ENCODE measurements at places on chromosomes 16 and 17.

- DNase-seq = no peak
These were observed 133.4 kb downstream of the GRIN2A start for GRCh38 chr16:10048850-10049249.

DNA sequence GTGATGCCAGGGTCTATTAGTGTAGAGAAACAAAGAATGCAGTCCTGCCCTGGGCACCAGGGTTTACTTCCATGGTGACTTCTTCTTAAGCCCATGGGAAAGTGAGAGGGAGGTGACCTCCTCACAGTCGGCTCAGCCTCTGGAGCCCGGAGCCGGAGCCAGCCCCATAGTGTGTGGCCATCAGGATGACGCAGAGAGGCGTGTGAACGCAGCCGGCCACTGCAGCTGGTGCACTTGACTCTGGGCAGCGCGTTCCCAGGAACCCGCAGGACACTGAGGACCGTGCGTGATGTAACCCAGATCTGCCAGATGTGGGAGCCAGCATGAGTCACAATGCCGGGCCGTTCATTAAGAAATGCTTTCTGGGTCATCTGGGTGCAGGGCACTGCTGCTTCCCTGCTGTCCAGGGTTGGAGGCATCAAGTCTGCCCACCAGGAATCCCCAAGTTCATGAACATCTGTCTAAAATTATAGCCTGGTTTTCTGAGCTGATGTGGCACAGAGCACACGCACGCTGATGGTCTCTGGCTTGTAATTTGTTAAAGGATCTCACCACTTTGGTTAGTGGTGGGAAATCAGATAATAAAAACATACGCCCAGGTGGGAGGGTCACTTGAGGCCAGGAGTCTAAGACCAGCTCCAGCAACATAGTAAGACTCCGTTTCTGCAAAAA is 114.1 kb downstream of the PITPNC1 start:
- no peak for DNase-seq

GRCh38 chr16:75121949-75122568 is 5.5 kb upstream of the LDHD start:
- DNase-seq = no peak

GRCh38 chr17:28908640-28909167 is 5.8 kb upstream of the DHRS13 start:
- no peak for DNase-seq

- DNase-seq = no peak
These were observed 15.7 kb downstream of the RBL2 start for GRCh38 chr16:53449816-53450517.

DNA sequence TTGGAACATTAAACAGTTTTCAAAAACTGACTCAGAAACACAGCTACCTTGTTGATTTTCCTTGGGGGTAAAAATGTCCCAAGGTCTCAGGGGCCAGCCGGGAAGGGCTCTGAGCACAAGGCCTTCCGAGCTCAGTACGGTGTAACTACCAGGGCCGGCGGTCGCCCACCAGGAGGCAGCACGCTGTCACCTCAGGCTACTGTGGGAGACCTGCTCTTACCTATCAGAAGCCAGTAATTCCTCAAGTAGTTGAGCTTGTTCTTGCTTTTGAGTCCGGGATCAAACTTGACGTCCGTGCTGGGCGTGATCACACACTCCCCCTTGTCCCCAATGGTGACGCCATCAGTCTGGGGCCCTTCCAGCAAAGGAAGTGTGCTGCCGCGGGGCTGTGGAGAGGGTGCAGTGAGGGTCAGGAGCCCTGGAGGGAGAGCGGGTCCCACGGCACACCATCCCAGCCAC is 43.4 kb upstream of the ICAM2 start:
- DNase-seq = no peak

DNA sequence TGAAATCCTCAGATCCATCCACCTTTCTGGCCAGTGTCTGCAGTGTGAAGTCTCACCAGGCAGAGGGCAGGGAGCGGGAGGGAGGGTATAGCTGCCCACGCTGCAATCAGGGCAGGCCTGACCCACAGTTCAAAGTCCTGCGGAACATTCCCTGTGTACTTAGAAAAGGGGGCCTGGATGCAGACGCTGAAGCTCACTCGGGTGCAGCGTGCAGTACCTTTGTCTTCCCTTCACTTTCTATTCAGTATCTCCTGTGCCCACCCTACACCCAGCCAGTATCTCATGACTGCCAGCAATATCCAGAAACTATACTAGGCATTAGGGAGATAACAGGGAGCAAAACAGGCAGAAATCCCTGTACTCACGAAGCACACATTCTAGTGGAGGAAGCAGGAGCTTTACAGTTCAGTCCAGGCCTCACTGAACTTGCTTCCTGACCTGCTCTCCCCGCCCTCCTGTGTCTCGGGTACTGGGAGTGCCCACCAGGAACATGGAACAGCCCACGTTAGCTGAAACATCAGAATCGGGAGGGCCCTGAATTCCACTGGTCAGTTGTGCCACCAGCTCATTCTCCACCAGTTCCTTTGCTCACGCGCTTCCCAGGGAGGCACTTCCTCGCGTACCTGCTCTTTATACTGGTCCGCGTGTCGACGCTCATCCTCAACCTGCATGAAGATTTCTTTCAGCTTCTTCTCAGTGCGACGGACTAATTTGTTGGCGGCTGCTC is 42.2 kb downstream of the NDEL1 start:
- DNase-seq = no peak

GRCh38 chr17:16928406-16929034 is 43.4 kb downstream of the TNFRSF13B start:
- DNase-seq = no peak

DNA sequence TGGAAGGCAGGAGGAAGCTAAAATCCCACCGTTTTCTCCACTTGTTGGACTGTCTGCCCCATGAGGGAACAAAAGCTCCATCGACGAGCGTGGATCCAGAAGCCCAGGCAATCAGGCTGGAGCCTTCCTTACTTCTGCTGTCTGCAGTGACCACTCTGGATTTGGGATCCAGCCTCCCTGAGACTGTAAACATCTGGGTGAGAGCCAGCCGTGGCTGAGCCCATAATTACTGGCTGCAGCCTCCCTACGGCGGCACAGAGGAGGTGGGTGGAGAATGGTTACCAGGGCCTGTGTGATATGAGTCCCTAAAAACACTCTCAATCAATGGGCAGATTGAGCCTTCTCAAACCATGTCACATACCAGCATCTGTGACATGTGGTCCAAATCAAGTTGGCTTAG is 158.2 kb downstream of the FOXL1 start:
- DNase-seq = no peak

DNA sequence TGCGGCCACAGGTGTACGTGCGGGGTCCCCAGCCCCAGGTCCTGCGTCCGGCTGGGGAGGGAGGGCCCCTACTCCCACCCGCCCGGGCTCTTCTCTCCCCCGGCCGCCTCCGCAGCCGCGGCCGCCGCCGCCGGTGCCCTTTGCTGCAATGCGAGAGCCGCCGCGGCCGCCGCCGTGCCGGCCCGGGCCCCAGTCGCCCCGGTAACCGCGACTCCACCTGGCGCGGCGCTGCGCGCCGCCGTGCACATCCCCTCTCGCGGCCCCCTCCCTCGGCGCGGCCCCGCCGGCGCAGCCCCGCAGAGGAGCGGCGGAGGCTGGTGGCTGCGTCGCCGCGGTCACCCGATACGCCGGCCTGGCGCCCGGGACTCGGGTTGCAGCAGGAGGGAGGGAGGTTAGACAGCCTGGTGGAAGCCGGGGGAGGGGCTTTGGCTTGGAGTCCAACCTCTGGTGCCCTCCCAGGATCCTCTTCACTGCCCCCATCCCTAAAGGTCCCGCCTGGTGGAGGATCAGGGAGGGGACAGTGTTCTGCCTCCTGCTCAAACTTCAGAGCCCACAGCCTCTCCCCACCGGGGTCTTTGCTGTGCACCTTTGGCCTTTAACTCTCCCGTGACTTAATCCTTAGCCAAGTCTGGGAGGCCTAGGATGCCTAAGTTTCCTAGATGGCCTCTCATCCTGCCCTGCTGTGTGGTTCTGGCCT is 32.9 kb downstream of the SRCIN1 start:
- no peak for DNase-seq

DNA sequence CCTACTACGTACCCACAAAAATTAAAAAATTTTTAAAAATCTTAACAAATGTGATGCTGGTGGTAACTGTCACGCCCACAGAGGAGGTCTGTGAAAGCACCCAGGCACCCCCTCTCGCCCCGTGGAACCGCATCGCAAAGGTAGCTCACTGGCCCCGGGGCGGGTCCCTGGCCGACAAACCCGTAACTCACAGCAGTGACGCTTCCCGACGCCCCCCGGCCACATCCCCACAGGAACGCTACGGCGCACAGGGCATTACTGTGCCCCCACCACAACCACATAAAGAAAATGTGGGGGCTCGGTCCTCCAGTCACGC is 366 bp downstream of the ANKS3 start:
- no peak for DNase-seq

DNA sequence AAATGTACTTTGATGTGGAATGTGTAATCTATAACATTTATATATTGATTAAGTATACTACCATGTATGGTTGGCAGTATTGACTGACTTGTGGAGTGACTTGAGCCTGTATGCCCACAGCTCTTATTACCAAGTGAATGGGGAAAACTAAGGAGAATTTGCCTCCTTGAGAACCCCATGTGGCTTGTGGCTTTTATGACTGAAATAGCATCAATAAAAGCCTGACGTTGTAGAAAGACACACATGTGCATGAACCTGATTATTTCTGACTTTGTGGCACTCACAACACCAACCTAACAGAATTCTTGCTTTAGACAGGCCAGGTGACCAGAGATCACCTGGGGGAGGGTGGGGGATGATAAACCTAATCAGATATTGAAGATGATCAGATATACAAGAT is 2.1 kb upstream of the LRRC75A start:
- no peak for DNase-seq

- peak; percentile 44 for DNase-seq
These were observed 479 bp downstream of the ITGA3 start for GRCh38 chr17:50056217-50056960.

- DNase-seq = no peak
These were observed 98.3 kb upstream of the GRIN2A start for GRCh38 chr16:10280262-10281170.

- no peak for DNase-seq
These were observed 62.1 kb downstream of the GPRC5B start for GRCh38 chr16:19822533-19822932.

GRCh38 chr16:84032458-84033178 is 10.0 kb downstream of the SLC38A8 start:
- no peak for DNase-seq

GRCh38 chr17:34820248-34820801 is 140.9 kb downstream of the CCT6B start:
- DNase-seq = no peak

DNA sequence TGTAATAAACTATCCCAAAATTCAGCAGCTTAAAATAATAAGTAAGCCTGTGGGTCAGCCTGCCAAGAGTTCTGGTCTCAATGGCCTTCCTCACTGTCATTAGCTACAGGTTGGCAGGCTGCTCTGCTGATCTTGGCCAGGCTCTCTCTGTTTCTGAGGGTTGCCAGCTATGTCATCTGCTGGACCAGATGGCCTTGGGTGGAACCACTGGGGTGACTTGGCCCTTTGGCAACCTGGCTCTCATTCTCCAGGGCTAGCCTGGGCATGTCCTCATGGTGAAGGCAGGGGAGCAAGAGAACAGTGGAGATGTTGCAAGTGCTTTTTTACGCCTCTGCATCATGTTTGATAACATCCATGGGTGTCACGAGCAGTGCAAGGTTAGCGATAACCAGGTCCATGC is 13.9 kb downstream of the ITGAM start:
- no peak for DNase-seq

- DNase-seq = no peak
These were observed 119.2 kb upstream of the NETO2 start for GRCh38 chr16:47262938-47263337.

DNA sequence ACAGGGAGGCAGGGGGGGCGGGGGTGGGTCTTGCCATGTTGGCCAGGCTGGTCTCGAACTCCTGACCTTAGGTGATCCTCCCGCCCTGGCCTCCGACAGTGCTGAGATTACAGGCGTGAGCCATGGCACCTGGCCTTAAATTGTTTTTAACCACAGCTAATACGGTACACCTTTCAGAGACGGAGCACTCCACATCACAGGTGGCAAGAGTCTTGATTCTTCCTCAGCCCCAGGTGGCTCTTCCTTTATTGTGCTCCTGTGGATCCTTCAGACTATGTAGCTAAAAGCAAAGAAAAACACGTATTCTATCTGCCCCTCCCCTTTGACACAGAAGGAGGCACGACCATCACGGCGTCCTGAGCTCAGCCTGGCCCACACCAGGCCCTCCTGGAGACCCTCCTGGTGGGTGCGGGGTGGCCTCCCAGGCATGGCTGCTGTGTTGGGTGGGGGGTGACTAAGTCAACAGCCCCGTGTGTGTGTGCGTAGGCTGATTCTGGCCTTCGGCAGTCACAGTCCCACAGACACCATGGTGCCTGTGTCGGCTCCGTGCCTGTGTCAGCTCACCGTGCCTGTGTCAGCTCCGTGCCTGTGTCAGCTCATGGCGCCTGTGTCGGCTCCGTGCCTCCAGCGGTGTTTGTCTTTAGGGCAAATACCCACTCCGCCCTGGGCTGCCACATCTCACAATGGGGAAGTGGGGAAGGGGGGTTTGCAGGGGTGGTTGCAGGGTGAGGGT is 10.8 kb upstream of the SECTM1 start:
- DNase-seq = no peak

DNA sequence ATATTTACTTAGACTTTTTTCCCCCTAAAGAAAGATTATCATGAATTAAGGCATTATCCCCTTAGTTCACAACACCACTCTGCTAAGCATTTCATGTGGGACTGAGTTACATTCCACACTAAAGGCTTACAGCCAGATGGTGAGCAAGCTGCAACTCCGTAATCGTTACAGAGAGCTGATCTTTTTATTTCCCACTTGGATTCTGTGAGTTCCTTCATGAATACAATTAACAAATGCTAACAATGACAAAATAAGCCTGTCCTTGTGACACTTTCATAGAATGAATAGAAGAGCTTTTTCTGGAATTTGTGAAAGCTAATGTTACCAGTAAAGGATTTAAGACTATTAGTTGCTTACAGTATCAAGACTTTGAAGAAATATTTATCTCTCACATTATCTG is 8.7 kb downstream of the OGFOD1 start:
- no peak for DNase-seq

GRCh38 chr17:33640629-33641028 is 347.5 kb upstream of the ASIC2 start:
- no peak for DNase-seq

GRCh38 chr17:30958187-30958586 is 12.7 kb upstream of the RNF135 start:
- no peak for DNase-seq

DNA sequence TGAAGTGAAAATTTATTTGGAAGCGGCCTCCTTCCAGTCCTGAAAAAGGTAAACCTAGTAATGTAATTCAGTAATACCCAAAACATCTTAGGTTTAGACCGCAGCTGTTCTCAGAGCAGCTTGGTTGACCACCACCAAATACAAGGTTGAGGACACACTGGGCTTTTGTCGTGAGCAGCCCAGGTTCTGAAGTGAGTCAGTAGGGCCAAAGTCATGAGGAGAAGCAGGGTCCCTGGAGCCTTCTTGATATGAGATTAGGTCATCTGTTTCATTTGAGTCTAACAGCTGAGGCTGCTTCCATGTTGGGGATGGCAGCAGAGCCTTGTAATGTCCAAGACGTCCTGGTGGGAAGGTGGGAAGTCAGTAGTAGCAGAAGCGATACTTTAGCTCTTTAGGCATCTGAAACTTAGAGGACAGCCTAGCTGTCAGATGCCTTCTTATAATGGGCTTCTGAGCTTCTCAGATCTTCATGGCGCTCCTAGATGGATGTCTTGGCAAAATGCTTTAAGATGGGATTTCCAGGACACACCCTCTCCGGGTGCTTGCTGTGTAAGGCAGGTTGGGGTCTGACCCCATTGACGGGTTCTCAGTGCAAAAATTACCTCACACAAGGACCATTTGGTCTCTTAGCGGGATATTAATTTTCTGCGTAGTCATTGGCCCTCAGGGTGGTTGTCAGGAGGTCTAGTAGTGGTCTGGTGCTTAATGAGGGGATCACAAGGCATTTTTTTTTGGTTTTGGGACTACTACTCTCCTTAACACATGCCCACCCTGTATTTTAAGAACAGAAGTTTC is 2.4 kb downstream of the ALKBH5 start:
- DNase-seq = no peak

Data from stimulated activated CD8-positive, alpha-beta memory T cell treated with anti-CD3 and anti-CD28 coated beads, Interleukin-15, amount 100 ng/mL, for 4 hours (primary cell).